ENCODE measurements at places on chromosomes 3 and 15.

DNA sequence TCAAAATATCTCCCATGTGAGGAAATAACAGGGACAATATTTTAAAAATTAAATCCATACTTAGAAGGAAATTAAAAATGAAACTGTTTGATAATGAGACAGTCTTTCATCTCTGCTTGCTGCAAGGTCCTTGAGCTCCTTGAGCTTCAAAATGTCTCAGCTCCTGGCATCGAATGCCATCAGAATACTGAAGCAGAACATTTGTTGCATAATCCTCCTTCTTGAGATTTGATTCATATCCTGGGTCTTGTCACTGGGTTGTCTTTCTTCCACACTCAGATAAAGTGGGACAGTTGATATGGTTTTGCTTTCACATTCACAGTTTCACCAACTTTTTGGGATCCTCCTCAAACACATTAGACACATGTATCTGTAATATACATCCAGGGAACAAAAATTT lies 27.8 kb downstream of the COL8A1 start:
- DNase-seq, result no peak

DNA sequence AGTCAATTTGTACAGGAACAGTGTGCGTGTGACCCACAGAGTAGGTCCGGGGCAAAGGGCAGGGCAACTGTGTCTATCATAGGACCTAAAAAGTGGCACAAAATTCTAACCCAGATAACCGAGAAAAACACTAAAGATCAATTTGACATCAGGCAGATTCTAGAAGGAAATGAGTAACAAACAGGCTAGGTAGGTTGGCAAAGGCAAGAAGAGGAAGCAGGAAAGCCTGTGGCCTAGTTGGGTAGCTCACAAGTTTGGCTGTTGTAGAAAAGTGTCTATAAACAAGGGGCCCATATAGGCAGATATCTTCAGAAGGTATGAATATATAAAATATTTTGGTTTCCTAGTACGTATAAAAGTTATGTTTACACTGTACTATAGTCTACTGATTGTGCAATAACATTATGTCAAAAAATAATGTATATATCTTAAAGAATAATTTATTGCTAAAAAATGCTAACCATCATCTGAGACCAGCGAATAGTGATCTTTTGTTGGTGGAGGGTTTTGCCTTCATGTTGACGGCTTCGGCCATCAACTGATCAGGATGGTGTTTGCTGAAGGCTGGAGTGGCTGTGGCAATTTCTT lies 13.3 kb upstream of the OR5K1 start:
- no peak for DNase-seq

- no peak for DNase-seq
These were observed 76.6 kb upstream of the PRTG start for GRCh38 chr15:55819397-55820034.

GRCh38 chr3:8621872-8622271 lies 22.7 kb downstream of the SSUH2 start:
- no peak for DNase-seq

DNA sequence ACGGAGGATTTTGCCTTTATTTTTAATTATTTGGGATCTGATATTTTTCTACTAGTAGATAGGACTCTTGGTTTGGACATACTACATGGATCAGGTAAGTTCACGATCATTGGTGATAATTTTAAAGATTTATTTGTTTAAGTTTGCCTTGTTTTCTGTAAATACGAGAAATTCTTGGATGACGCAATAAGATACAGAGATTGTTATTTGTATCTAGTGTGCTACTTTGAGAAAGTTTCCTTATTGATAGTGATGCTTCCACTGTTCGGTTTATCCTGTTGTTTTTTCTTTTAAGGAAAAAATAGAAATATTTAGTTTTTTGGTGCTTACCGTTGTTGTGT lies 577 bp downstream of the CHD2 start:
- no peak for DNase-seq

DNA sequence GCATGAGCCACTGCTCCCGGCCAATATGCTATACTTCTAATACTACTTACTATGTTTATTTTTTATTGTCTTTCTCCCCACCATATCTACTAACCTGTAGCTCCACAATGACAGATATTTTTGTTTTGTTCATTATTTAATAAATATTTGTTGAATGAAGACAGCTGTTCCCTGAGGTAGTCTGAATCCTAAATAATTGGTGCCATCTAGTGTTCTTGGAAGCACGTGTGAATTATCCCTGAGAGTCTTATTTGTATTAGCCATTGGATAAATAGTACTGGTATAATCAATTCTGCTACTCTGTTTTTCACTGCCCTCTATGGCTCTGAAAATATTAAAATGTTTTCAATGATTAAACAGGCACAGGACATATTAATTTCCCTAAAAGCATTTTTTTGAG lies 5.6 kb upstream of the APPL1 start:
- DNase-seq, result no peak

DNA sequence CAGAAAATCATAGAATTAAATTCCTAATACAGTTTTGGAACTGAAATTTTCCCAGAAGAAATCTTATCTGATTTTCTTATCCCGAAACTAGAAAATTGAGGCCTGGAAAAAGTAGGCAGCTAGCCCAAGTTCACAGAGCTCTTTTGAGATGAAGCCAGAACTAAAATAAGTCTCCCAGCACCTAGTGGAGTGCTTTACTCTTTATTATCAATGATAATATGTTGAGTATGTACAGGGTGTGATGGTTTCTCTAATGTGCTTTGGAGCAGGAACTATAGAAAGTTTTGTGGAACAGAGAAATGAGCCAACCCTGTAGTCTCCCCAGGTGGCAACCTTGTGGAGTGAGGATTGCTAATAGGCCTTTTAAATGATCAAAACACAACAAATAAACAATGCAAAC lies 30.3 kb upstream of the BCL6 start:
- no peak for DNase-seq

- DNase-seq, result no peak
These were observed 70.1 kb downstream of the GPR160 start for GRCh38 chr3:170107941-170108340.

DNA sequence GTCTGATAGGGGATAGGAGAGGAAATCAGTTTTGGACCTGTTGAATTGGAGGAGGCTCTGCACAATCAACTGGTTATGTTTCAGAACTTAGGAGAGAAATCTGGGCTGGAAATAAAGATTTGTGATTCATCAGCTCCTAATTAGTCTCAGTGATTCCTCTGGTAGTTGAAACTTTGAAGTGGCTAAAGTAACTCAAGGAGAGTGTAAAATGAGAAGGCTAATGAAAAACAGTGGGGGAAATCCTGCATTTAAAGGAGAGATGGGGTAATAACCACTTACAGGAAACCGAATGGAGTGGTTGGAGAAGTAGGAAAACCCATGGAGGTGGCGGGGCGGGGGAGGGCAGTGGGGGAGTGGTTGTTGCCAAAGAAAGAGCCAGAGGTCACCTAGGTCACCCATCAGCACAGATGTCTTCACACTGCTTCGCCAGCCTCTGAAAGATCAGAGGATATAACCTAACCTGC lies 32.6 kb downstream of the MAP2K5 start:
- no peak for DNase-seq

DNA sequence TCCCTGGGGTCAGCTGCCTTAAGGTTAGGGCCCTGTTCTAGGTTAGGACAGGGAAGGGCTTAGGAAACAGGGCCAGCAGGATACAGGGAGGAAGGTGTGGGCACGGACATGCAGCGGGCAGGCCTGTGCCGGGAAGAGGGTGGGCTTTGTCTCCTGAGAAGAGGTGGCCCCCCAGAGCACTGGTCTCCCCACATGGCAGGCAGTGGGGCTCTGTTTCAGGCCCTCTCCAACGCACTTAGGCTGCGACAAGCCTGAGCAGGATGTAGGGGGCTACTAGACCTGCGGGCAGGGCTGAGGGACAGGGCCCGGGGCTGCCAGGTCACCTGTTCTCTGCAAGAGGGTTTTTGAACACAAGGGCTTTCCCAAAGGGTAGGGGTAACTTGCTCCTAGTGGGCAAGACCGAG lies 33.5 kb downstream of the KLF13 start:
- DNase-seq, result no peak

GRCh38 chr15:82774496-82774895 lies 31.4 kb downstream of the FSD2 start:
- no peak for DNase-seq

DNA sequence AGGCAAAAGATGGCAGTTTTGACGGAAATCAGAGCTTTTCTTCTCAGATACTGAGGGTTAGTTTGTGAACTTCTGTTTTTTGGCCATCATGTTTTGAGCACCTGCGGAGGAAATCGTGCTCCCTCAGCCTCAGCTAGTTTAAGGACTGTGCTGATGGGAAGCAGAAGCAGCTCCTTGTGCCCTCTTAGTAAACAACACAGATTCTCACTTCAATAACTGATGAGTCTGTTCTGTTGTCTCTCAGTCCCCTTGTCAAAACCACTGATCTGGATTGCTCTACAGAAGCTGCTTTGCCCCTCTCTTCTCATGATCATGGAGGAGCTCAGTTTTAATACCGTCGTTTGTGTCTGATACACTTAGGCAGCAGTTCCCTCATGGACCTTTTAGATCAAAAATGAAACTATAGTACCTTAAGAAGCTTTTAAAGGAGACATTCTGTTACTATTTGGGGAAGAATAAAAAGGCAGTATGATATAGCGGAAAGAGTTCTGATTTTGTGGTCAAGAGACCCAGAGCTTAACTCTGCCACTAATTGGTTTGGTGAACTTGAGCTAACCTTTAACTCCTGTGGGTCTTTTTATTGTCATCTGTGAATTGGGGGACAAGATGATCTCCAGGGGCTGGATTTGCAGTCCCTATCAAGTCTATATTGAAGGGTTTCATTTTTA lies 152.6 kb downstream of the BBX start:
- DNase-seq, result no peak
